T47D (cell line): ENCODE measurements at places on chromosomes 5 and 9.
A peak's percentile ranks its signal among the peaks of the same experiment; 100 is the strongest.

DNA sequence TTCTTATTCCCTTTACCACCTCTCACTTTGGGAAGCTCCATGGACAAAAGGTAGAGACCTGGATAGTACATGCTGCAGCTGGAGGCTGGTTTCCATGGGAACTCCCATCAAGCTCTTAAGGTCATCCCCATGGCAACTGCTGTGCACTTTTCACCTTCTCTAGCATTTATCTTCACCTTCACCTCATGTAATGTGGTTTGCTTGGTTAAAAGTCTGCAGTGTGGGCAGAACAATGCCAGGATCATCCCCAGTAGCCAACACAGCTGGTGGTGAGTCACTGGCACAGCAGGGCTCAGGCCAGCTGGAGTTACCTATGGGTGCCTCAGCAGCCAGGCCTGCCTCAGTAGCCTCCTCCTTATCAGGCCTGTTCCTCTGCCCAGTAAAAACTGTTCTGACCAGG, 210.5 kb downstream of the GRIA1 start:
- DNase-seq: no peak

GRCh38 chr5:65391591-65391990, 90.1 kb downstream of the ADAMTS6 start:
- no peak for DNase-seq

DNA sequence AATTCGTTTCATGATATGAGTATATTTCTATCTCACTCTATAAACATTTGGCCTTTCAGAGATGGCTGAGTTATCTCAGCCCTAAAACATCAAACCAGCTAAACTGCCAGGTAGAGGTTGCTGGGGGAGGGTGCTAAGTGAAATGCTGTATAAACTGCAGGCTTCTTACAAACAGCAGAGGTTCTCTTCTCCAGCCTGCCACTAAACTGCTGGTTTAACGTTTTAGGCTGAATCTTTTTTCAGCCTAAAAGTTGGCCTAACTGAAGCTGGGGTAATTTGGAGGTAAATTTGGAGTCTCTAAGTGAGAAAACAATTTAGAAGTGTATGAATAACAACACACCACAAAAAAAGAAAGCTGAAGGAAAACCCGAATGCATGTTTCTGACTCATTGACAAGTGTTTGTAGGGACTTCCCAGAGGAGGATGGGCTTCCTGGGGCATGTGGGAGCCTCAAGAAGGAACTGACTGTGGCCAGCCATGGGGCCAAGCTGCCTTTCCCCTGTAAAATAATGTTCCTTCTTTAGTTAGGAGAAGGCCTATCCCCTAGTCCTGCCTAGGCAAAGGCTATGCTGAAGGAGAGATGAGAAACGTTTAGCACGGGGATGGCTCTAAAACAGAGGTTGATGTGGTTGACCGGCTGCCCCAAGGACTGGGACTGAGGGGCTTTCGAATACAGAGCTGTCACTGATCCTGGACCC, 44.3 kb downstream of the SLC28A3 start:
- no peak for DNase-seq

- DNase-seq: no peak
Measured at GRCh38 chr9:138038244-138038671, 160.7 kb downstream of the CACNA1B start.

GRCh38 chr9:124038790-124039633, 27.4 kb downstream of the LHX2 start:
- DNase-seq: no peak

- DNase-seq: no peak
Measured at GRCh38 chr9:96461336-96461735, 11.4 kb downstream of the HABP4 start.

GRCh38 chr9:137457406-137458193, 1.5 kb downstream of the NSMF start:
- no peak for DNase-seq

DNA sequence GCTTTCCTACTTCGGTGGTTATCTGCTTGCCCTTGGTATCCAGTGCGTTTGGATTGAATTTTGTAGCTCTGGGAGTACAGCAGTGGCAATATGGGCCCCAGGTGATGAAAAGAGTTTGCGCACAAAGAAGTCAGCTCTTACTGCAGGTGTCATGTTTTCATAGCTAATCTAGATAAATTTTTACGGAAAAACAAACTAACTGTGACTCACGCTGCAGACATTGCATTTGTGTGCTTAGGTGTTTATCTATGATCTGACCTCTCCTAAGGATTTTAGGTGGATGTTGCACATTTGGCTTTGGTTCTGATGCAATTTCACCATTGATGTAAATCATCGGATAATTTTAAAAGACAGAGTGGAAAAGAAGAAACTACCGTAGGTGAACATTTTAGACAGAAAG, 92.1 kb downstream of the VCAN start:
- peak; percentile 91 for DNase-seq

DNA sequence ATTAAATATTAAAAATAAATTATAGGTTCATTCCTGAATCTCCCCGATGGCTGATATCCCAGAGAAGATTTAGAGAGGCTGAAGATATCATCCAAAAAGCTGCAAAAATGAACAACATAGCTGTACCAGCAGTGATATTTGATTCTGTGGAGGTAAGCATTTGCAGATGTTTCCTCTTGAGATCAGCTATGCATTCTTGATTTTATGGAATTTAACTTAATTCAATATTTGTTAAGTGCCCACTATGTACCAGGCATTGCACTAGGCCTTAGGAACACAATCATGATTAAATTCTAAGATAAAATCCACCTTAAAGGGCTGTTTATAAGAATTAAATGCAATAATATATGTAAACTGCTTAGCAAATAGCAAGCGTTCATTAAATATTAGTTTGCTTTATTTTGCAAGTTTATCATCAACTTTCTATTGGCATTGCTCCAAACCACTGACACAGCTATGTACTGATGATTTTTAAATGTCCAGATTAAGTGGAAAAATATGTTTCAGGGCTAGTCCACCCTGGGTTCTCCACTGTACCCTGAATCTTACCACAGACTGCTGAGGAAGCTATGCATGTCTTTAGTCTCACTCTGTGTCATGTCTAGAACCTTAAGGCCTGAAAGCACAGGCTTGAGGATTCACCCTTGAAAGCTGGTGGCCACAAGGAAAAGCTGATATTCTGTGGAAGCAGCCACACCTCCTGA, 33.2 kb downstream of the SLC22A4 start:
- no peak for DNase-seq

GRCh38 chr5:73540192-73540591, 25.2 kb downstream of the ANKRA2 start:
- DNase-seq: no peak
